ENCODE measurements at places on chromosomes 4 and X. TPM values are rescaled to one million over a fixed set of nuclear protein-coding genes. Genes with fewer than 3 reads are reported as not detected.

The PRR32 gene
- total RNA-seq = not detected

The FAM47A gene
- total RNA-seq = not detected

The ODAPH gene
- total RNA-seq = not detected

The MTTP gene
- total RNA-seq = 0.49 TPM

The EGFL6 gene
- 1.6 TPM for total RNA-seq

The PRDM5 gene
- 28.8 TPM for total RNA-seq

The MAGEB1 gene
- total RNA-seq = not detected

DNA sequence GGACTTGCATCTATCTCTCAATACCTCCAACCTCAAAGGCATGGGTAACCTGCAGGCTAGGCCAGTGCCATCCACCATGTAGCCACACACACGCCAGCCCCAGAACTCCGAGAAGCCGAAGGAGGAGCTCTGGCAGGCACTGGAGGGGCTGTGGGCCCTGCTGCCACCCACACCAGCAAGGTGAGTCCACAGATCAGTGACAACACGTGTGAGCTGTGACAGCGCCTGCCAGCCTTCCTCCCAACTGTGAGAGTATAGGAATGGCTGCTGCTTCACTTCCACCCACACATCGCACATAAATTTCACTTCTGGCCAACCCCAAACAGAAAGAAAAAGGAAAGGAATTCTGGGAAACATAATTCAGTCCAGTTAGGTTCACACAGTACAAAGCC, 422.6 kb downstream of the BCOR start:
- DNase-seq = no peak

GRCh38 chr4:11344916-11345315, 83.8 kb downstream of the HS3ST1 start:
- no peak for DNase-seq

DNA sequence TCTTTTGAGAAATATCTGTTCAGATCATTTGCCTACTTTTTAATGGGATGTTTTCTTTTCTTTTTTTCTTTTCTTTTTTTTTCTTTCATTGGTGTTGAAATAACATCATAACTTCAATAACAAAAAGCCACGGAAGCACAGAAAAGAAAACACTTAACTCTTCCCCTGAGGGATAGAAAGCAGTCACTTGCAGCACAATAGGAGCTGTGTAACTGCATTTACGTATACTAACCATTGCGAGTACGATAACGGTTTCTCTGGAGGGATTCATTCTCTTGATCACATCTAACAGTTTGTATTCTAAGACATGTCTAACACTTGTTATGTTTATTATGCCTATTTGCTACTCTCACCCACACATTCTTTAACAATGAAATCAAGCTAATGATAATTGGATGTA, 27.3 kb downstream of the C4orf46 start:
- DNase-seq = no peak

DNA sequence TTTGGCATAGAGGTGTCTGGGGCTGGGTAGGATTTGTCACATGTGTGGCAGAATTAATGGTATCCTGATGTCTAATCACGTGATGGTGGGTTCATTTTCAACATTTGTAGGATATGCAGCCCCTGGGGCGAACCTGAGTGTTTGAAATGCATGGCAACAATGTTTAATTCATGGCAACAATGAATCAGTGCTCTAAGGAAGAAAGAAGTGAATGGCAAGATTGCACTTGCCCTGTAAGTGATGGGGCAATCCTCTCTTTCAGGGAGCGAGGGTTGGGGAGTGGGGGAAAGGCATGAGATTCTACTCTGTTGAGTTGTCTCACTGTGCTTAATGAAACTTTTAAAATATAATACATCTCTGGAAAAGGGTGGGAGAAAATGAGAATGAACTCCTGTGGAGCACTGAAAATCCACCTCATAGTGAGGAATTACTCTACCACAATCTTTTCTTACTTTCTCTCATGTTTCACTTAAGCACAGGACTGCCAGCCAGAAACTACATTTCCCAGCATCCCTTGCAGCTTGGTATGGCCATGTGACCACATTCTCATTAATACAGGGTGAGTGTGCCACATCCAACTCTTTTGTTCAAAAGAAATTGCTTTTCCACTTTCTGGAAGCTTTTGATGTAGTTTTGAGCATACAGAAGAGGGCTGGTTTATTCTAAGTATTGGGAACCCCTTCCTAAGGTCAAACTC, 64.0 kb upstream of the PGM2 start:
- no peak for DNase-seq

- no peak for DNase-seq
Observed at GRCh38 chr4:8092282-8092681, 66.3 kb downstream of the ABLIM2 start.

DNA sequence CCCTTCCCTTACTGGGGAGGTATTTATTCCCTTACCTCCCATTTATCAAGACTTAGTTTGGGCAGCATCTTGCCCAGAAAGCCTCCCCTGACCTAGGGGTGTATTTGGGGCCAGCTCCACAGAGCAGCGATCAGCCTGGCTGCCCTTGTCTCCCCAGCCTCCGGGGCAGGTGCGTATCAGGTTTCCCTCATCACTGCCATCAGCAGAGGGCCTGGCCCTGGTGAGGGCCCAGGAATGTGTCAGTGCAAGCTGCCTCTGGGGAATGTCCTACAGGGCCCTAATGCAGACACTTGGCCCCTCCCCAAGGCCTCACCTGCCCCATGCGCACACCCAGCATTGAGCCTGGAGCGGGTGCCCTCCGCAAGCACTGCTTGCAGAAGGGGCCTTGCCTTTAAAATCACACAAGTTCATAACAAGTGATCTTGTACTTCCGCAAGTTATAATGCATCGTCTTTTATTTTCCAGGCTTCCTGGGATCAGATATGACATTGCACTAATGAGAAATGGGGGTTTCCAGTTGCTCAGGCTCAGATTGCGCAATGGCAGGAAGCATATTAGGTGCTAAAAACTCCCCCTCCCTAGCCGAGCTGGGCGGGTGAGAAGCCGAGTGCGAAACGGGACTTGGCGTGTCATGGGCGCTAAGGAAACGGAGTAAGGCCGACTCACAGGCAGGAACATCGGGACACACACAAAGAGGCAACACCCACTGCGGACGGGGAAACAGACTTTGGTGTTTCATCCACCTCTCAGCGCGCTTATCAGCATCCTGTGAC, 25.4 kb upstream of the AFAP1 start:
- no peak for DNase-seq

GRCh38 chr4:40417941-40418340, 82.8 kb downstream of the CHRNA9 start:
- no peak for DNase-seq

DNA sequence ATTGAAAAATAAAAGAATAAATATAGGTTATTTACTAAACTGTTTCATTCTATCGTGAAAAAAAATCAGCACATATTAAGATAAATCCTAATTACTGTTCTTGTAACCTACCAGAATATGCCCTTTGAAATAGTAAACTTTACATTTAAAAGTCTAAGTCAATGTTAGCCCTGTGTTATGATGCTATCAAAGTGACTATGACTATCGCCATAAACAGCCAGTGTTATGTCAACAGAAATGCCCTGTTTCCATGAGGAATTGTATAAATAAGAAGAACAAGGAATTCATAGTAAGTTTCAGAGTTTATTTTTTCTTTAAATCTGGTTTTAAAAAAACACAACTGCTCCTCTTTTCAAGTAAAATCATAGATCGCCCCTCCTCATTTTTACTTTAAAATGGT, 11.4 kb downstream of the NR3C2 start:
- DNase-seq = no peak

DNA sequence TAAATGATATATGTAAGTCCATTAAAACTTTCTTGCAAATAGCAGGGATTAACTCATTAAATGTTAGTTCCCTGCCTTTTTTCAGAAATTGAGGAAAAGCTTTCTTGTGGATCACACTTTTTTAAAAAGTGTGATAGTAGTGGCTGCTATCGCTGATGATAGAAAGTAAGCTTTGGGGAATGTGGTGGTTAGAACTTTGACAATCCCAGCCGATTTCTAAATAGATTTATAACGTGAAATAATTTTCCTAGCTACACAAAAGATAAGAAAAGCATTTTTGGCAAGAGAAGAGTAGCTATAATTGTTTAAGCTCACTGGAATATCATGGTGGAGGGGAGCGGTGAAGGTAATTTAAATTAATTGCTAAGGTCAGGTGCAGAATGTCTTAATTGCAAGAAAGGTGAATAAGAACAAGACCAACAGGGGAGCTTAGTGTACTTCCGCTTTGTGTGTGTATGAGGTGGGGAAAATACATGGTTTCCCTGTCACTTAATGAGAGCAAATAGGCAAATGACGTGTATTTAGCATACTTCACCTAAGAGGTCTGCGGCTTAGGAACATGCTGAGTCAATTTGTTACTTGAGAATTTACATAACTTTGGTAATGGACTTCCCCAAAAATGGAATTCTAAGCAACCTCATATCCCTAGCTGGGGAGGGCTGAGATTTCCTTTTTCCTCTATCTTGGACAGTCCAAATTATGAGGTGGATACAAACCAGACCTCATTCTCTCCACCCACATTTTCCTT, 11.7 kb upstream of the IL21 start:
- DNase-seq = no peak

- peak; percentile 95 for DNase-seq
Observed at GRCh38 chr4:473570-474457, 25.1 kb downstream of the ZNF721 start.

DNA sequence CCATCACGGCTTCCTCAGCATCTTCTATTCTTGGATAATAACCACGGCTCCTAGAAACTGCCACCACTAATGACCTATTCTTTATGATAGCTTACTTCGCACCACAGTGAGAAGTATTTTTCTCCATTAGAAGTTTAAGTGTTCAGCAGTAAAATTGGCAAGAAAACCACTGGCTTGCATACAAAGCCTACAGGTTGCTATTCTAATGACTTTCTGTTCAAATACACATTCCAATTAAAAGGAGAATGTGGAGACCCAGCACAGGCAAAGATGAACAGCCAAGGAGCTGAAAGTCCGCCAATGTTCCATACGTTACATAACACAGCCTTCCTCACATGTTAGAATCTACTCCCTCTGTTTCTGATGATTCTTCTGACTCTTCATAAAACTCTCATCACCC, 875.0 kb upstream of the PRKX start:
- no peak for DNase-seq

GRCh38 chr4:38858097-38858420, 1.4 kb upstream of the TLR6 start:
- DNase-seq = no peak

- no peak for DNase-seq
Observed at GRCh38 chr4:144409525-144409924, 236.4 kb upstream of the HHIP start.

DNA sequence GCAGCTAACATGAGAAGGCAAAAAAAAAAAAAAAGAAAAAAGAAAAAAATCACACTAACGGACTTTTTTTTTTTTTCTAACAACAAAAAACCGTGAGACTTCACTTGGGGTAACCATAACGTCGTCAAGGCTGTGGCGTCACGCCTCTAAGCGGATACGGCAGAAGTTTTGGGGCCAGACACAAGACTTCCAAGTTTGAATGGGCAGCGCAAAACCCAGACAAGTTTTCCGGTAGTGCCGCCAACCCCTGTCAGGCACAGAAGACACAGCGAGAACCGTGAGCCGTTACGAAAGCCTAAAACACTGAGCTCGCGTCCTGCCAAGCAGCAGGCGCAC, 556 bp upstream of the SMARCA5 start:
- no peak for DNase-seq

DNA sequence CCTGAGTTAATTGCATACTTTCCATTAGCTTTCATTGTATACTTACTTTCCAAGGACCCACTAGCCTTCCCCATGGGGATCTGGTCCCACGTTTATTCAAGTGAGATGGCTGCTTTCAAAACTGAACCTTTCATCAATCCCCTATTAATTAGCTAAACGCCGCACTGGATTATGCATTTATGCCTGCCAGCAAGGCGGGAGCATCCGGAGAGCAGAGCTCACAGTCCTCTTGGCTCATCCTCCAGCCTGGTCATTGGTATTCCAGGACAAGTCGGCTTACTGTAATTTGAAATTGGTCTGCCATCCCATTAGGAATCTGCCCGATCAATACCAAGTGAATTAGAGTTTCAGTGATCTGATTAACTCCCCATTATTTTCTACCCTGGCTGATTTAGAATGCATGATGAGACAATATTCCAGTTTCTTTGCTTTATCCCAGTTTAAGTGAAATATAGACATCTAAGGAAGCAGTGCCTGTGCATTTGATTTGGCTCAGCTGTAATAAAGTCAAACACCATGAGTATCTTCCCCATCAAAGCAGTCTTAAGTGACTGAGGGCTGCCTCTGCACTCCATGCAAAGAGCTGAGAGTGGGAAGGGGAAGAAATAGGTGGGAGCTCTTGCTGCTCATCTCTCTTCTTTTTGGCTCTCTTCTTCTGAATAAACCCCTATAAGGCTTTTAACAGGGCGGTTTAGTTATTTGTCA, 411.4 kb downstream of the GPAT3 start:
- no peak for DNase-seq

GRCh38 chr4:25702848-25703247, 47.2 kb downstream of the SLC34A2 start:
- DNase-seq = no peak

GRCh38 chr4:114026447-114026846, 47.0 kb upstream of the ARSJ start:
- DNase-seq = no peak

DNA sequence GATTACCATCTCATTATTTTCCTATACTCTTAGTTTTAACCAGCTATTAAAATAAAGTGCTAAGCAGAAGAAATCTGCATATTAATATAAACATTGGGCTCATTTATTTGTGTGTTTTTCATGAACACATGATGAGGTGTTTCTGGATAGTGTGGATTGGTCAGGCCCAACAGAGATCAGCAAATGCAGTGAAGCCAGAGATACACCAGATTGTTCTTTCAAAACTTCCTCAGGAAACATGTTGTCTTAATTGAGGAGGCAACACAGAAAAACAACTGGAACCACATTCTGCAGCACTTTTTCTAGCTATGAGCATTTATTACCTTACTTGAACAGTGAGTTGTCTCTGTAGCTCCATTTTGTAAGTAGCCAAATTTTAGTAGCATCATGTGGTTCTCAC, 69.9 kb downstream of the PALLD start:
- no peak for DNase-seq

DNA sequence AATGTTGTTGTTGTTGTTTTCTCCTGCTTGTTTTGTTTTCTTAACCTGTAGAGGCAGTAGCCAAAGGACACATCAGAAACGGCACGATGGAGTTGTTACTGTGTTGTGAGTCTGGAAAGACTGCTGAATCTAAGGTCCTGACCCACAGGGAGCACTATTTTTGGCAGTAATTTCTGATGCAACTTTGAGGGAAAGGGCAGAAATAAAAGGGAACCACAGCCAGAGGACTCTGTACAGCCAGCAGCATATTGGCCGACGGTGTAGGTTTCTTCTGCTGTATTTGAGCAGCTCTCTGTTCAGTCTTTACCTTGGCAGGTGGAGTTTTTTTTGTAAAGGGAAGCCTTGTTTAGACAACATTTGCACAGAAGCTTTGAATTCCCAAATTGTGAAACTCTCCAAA, 203.0 kb upstream of the GPR101 start:
- no peak for DNase-seq

- no peak for DNase-seq
Observed at GRCh38 chr4:53671757-53672156, 80.5 kb upstream of the LNX1 start.

DNA sequence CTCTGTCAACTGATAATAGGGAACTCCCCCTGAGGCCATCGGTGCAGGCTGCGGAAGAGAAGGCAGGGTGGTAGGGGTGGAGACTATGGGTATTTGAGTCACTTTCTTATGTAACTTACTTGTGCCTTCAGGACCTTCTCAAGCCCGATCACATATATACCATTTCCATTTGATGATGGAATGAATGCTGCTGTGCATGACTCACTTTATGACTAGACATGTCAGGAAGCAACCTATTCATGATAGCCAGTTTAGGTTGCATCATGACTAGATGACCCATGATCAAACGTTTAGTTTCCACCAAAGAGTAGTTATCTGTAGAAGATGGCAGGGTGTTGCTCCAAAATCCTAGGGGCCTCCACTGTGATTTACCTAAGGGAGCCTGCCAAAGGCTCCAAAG, 435.5 kb downstream of the DTHD1 start:
- no peak for DNase-seq
